ENCODE measurements at places on chromosomes 7 and 10.

GRCh38 chr7:112987171-112987570, 99.5 kb downstream of the GPR85 start:
- DNase-seq: no peak

DNA sequence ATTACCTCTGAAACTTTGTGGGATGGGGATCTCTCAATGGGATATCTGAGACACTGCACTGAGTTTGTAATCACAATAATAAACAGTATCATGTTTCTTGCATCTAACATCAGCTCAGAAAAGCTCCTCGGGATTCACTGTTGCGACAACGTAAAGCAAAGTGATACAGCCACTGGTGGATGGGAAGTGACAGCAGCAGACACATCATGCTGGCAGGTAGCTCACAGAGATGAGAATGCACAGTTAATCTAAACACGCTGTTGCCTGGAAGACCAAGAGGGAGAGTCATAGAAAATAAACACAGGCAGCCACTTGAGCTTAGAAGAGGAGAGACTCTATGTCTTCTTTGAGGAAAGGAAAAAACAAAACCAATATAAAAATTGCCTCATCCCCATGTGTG, 513.8 kb downstream of the MAGI2 start:
- DNase-seq: no peak

GRCh38 chr10:30011396-30011795, 48.0 kb downstream of the JCAD start:
- no peak for DNase-seq

DNA sequence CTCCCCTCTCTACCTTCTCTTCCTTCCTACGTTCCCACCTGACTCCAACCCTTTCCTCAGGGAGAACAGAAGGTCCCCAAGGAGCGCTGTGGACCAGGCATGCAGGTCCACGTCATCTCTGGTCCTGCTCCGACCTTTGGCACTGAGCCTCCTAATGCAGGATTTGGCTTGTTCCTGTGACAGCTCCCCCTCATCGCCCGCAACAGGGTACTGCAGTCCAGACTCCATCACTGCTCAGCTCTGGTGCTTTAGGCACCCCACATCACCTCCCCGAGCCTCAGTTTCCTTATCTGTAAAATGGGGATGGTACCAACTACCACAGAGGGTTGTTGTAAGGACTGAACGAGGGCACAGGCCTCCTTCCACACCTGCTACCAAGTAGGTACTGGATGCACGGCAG, 54.6 kb downstream of the FHIP2A start:
- DNase-seq: no peak

DNA sequence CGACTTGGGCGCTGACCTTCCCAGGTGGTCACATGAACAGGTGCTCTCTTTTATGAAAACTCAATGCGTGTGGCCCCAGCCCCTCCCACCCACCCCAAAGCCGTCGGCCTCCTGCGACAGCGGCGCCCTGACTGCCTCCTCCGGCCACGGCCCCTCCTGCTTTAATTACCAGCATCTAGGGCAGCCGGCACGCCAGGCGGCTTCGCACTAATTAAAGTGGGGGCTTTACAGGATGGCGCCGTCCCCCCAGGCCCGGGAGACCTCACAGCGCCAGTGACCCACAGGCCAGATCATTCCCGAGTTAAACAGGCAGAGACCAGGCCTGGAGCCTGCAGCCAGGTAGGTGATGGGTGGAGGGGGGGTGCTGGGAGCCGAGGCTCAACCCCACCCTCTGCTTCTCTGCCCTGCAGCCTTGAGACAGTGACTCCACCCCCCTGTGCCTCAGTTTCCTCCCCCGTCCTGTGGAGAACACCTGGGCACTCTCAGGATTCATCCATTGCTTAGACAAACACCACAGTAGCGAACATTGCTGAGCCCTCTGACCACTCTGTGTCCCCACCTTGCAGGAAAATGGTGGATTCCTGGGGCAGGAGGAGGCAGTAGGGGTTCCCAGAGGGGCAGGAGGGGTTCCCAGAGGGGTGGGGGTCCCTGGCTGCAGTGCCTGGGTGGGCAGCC, 100.8 kb downstream of the MICALL2 start:
- DNase-seq: no peak

DNA sequence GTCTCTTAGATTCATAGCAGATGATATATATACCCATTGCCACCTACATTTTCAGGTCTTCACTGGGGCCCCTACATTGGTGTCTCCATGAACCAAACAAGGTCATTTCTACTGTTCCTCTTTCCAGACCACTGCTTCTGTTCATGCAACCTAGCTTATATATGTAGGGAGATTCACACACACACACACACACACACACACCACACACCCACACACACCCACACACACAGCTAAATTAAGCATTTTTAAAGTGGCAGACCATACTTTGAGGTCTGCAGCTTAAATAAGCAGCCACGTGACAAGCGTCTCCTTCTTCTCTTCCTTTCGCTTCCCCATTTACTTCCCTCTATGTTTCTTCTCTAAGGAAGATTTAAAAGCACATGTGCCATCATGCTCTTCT, 70.0 kb upstream of the CC2D2B start:
- DNase-seq: no peak

DNA sequence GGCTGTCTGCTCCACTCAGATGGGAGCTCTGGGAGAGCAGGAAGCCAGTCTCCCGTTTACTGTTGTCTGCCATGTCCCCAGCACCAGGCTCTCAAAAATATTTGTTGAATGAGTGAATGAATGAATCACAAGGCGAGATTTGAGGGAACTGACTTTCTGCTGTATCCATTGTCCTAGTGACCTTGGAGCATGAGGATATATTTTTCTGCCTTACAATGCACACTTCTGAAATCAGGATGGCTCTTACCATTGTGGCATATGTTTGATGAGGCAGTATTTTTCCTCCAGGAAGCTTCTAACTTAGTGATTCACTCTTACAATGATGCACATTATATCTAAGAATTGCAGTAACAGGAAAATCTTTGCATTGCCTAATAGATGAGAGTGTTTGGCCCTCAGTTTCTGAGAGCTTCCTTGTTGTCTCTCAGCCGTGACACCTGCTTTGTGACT, 136.4 kb downstream of the RPS24 start:
- DNase-seq: no peak

DNA sequence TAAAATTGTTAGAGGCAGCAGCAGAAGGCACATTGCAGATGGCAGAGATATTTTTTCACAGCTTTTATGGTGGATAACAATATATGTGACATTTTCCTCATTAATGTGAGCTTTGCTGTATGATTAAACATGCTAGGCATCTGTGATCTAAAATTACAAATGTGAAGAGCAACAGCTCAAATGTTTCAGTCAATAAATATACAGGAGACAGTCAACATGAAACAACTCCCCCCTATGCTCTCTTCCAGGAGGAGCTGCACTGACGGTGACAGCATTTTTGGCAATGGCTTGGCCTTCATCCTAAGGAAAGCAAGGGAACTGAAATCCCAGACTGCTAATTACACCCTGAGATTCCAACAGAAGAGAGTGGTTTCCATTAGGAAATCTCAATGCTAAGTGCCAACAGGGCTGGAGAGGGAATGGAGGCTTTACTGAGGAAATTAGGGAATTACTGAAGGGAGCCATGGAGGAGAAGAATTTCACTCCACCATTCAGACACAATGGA, 51.4 kb upstream of the GRB10 start:
- no peak for DNase-seq

DNA sequence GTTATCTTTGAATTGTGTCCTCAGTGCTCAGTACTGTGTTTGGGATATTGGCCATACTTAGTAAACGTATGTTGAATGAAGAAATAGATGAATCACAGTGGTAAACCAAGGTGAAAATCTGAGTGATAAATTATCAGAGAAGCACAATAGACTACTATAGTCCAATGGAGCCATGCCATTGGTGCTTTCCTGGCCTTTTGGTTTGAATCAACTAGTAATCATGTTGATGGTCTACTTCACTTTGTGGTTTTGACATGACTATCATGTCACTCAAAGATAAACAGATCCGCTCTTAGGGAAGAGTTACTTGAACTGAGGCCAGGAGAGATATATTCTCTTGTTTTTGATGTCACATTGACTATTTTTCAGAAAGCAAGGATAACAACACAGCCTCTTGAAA, 86.1 kb upstream of the IGFBP3 start:
- DNase-seq: no peak

- no peak for DNase-seq
These were observed 104.9 kb downstream of the RAPGEF5 start for GRCh38 chr7:22252016-22252415.

DNA sequence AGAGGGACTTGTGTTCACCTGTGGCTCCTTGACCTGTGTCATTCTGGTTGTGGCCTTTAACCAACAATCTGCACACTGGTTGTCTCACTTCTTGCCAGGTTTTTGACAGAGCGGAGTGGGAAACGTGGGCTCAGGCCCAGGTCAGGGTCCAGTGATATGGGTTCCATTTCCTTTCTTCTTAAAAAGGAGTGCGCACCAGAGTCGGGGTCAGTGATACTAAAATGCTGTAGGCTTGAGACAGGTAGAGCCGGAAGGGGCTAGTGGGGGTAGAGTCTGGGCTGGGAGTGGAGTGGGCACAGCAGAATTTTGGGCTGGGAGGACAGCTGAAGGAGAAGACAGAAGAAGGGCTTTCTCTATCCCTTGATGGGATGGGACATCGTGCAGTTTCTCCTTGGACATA, 61.2 kb downstream of the SH2D4B start:
- no peak for DNase-seq

DNA sequence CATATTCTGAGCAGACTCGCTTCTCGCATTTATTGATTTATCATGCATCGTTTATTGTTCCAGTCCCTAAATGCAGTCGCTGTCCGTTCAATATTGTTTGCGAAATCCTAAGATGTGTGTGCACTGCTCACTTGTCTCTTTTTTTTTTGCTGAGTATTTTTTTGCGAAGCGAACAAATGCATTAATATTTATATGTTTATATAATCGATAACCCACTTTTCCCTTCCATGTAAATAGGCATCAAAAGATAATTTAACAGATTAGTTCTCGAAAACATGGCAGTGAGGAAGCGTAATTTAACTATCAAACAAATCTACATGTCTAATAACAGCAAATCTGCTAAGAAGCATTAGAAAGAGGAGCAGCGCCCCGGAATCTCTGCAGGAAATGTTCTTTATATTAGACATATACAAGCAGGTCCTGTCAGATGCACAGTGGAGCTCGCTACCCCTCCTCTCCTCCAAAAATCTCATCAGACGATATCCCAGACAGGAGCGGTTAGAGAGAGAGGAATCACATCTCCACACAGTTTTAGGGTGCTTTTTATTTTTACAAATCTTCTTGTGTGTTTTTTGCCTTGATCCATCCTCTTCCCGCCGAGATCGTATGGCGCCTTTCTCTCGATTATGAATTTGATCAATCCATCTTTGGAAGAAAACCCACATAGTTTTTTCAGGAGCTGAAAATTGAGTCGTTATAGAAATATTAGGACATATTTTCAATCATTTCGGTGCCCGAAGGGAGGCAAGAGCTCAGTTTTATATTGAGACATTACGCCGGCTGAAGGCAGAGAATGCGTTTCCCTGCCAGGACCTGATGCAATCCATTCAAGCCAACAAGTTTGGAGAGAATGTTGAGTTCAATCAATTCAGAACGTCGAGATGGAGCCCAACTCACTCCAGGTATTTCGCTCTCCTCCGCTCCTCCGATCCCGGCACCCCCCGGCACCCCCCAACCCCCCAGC, at the start of gene ARID5B:
Gene ARID5B (plus strand): TSS at position 871 of the 964 bp plus-strand sequence. CDS start 11 bp downstream, at position 882.
- DNase-seq: no peak

GRCh38 chr10:106795619-106796018, 368.9 kb downstream of the SORCS1 start:
- DNase-seq: no peak

GRCh38 chr10:14566498-14566897, 208.2 kb downstream of the FAM107B start:
- DNase-seq: no peak

- no peak for DNase-seq
These were observed 11.1 kb upstream of the CPA1 start for GRCh38 chr7:130369110-130369711.

DNA sequence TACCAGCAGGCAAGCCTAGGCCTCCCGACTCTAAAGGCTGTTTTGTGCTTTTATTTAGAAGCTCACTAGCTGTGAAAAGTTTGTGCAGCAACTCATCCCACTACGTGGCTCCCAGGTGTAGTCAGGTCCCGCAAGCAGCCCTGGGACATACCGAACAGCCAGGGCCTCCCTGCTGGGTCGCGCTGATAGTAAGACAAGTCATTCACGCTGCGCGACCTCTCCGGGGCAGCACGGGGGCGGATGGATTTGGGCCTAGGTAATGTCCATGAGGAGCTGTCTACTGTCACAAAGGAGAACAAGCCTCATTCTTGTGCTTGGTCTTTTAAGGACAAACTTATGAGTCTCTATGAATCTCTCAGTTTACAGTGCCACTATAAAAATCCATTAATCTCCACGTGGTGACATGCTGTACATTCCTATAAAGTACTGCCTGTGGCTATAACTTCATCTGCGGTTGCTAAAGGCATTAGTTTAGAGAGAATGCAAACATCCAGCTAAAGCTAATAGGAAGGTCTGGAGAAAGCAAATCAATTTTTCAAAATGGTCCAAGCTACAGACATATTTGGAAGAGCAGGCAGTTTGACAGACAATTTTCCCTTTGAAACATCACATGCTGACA, 546.8 kb downstream of the PHTF2 start:
- DNase-seq: no peak

- no peak for DNase-seq
These were observed 22.4 kb upstream of the FGL2 start for GRCh38 chr7:77222065-77222464.

- DNase-seq: no peak
These were observed 306.9 kb downstream of the ELMO1 start for GRCh38 chr7:37141742-37142141.

- DNase-seq: no peak
These were observed 70.2 kb upstream of the GRB10 start for GRCh38 chr7:50852901-50853300.

GRCh38 chr10:75857269-75857846, 425.9 kb downstream of the LRMDA start:
- no peak for DNase-seq

DNA sequence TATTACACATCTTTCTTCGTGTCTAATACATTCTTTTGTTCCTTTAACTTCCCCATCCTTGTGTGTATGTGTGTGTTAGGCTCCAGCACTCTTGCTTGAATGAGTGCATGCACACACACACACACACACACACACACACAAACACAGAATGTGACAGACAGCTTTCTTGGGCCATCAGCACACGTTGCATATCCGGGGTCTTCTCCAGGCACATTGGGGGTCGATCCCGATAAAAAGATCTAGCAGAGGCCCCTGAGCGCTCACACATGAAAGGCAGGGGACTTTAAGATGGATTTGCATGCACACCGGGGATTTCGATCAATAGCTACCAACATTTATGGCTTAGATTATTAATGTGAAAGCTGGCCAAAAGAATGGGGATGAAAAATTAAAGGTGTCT, 4.5 kb downstream of the SKIDA1 start:
- DNase-seq: no peak

GRCh38 chr7:6553448-6554044, 2.3 kb upstream of the GRID2IP start:
- no peak for DNase-seq

DNA sequence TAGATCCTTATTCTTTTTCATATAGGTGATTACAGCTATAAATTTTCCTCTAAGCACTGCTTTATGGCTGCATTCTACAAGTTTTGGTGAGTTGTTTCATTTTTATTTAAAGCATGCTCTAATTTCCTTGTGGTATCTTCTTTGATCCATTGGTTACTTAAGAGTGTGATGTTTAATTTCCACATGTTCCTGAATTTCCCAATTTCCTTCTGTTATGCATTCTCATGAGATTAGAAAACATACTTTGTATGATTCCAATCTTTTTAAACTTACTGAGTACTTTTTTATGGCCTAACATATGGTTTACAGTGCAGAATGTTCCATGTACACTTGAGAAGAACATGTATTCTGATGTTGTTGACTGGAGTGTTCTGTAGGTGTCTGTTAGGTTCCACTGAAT, 53.4 kb downstream of the MYL10 start:
- no peak for DNase-seq

GRCh38 chr10:13632884-13633440, 46.2 kb downstream of the PRPF18 start:
- DNase-seq: no peak

Measured in stimulated activated CD8-positive, alpha-beta memory T cell treated with anti-CD3 and anti-CD28 coated beads, Interleukin-12 subunit alpha, Interleukin-12 subunit beta, amount 100 ng/mL, for 4 hours (primary cell).